AG10803 (cell line): ENCODE measurements at places on chromosomes 13 and 19.

GRCh38 chr19:4304538-4305256 lies at the start of gene FSD1:
Gene FSD1, plus strand, starts transcription at chr19:4304598. Its CDS starts 149 bp downstream, at chr19:4304747.
- peak; percentile 43 for DNase-seq

- DNase-seq, result peak; percentile 88
These were observed 2.9 kb downstream of the CEBPG start for GRCh38 chr19:33376423-33376822.

GRCh38 chr13:45162821-45163220 lies 38.0 kb downstream of the KCTD4 start:
- DNase-seq, result peak; percentile 88

- DNase-seq, result peak; percentile 97
These were observed at the start of gene ZNF285 for GRCh38 chr19:44401139-44402115. Gene ZNF285, minus strand, starts transcription at chr19:44401608. Its CDS starts 4,395 bp downstream, at chr19:44397213.

- no peak for DNase-seq
These were observed 545.3 kb upstream of the PCDH20 start for GRCh38 chr13:61960981-61961380.

DNA sequence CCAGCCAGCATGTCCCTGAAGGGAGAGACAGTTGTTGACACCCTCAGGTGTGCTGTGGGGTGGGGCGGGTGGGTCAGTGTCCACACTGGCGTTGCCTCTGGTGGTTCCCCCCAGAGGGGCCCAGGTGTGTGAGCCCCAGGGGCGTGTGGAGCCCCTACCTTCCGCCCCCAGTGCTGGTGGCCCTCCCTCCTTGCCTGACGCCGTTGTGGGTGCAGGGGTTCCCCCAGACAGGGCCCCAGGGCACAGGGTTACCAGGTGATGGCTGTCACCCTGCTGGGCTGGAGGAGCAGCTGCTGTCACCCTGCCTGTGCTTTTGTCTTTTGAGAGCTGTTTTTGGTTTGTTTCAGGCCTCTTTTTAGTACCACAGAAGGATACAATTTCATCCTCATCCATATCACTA lies 27.2 kb downstream of the ATP4B start:
- DNase-seq, result no peak

DNA sequence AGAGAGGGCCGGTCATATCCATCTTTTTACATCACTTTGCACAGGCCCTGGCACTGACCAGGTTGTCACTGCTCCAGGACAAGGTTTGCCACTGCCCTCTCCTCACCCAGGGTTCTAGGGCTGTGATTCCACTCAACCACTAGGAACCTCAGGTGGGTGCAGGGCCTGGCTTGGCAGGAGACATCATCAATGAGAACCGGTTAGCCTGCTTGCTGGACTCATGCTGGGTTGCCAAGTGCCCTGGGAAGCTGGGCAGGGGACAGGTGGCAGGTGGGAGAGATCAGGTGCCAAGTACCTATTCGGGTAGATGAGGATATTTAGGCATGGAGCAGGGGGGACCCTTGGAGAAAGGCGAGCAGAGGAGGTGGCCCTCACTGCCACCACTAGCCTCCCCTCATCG lies 4.2 kb upstream of the CERS4 start:
- no peak for DNase-seq

- peak; percentile 29 for DNase-seq
These were observed 25.8 kb upstream of the MAP3K10 start for GRCh38 chr19:40165362-40165937.

- DNase-seq, result no peak
These were observed 665 bp downstream of the VASP start for GRCh38 chr19:45507872-45508416.

- DNase-seq, result no peak
These were observed 43.8 kb downstream of the C13orf42 start for GRCh38 chr13:51067210-51067701.

- DNase-seq, result no peak
These were observed 560.9 kb upstream of the PCDH9 start for GRCh38 chr13:67791047-67791446.

DNA sequence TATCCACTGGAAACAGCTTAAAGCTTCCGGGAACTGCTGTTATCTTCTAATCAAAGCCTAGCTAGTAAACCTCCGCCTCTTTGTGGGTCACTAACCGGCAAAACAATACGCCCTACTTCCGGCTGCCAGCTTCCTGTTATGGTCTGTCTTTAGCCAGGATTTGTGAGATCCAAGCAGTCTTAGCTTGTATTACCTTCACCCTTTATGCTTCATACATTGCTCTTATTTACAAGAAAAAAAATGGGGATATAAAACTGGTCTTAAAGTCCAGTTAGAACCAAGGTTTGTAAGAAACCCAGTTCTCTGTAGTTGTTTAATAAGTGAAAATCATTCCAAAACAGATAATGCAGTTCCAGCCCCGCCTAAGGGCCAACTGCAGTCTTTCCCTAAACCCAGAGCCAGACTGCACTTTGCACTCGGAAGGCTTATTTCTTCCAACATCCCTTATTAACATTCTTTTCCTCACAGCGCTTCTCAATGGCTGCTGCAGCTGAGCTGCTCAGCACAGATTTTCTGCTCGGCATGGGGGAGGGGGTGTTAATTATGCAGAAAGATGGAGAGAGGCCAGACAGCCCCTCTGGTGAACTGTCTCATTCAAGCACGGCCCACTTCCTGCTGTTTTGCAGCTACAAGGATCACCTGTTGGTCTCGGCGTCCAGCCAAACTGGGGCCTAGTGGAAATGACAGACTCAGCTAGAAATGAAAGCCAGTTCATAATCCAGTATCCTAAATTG lies 368.4 kb downstream of the KLF12 start:
- DNase-seq, result peak; percentile 23

- no peak for DNase-seq
These were observed 181.3 kb downstream of the KDM4B start for GRCh38 chr19:5149932-5150901.

GRCh38 chr13:45219938-45220375 lies 19.1 kb upstream of the KCTD4 start:
- peak; percentile 83 for DNase-seq

DNA sequence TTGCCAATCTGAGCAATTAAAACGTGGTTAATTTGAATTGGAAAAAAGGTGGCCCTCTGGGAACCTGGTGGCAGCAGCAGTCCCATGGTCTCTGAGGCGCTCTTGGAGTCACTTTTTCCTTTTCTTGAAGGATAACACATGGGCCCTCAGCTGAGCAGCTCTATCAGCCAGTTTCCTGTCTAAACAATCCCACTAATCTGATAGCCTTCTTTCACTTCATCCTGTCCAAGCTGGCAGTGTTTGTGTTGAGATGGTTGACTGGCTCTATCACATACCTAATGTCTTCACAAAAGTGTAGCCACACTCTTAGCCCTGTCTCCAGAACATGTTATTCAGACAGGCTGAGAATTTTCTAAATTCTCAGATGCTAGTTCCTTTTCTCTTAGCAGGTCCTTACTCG lies 10.7 kb downstream of the MZT1 start:
- DNase-seq, result no peak

DNA sequence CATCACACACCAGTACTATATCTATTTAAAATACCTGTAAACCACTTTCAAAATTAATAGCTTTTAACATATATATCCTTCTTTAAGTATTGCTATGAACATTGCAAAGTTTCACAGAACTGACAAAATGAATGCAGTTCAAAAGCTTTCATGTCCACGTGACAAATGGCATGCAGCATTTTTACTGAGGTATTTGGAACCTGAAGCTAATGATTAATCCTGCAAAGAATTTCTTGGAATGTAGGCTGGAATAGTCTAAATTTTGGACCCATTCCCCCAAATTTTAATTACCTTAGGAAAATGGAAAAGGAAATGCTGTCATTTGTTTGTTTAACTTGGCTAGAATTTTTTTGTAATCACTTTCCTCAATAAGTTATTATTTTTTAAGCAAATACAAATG lies 423.8 kb upstream of the GPC6 start:
- DNase-seq, result peak; percentile 43

DNA sequence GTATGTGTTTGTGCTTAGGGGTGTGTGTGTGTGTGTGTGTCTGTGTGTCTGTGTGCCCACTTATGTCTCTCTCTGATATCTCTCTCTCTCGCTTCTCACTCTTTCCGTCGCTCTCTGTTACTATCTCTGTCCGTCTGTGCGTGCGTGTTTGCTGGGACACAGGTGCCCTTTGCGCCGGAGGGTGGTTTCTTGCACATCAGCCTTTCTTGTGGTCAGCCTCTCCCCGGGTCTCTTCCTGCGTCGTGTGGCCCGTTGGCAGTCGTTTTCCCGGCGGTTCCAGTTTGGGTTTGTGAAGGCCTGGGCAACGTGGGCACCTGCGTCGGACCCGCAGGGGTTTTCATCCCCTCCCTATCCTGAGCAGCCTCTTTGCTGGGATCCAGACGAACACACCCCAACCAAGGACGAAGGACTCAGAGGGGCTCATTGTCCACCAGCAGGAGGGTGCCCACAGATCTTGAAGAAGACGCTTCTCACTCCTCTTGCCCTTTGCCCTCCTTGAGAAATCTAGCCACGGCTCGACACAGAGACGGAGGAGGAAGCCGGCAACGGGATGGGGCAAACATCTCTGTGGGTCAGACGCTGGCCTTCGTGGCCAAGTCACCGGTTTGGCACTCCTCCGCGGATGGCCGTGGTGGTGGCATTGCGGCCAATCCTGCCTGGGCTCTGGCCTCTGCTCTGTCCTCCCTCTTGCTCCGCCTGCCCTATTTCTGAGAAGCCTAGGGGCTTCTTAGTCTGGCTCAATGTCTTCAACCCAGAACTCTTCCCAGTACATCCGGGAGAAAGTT lies 52.3 kb downstream of the ZNF146 start:
- no peak for DNase-seq

- DNase-seq, result peak; percentile 28
These were observed 20.3 kb downstream of the SPATA13 start for GRCh38 chr13:24180750-24181377.

GRCh38 chr13:99051768-99052455 lies 74.0 kb upstream of the DOCK9 start:
- no peak for DNase-seq

GRCh38 chr13:31224174-31224669 lies 24.4 kb downstream of the B3GLCT start:
- DNase-seq, result no peak
